HEK293T (cell line): ENCODE measurements at places on chromosomes 5 and 9.
A peak's percentile ranks its signal among the peaks of the same experiment; 100 is the strongest.

DNA sequence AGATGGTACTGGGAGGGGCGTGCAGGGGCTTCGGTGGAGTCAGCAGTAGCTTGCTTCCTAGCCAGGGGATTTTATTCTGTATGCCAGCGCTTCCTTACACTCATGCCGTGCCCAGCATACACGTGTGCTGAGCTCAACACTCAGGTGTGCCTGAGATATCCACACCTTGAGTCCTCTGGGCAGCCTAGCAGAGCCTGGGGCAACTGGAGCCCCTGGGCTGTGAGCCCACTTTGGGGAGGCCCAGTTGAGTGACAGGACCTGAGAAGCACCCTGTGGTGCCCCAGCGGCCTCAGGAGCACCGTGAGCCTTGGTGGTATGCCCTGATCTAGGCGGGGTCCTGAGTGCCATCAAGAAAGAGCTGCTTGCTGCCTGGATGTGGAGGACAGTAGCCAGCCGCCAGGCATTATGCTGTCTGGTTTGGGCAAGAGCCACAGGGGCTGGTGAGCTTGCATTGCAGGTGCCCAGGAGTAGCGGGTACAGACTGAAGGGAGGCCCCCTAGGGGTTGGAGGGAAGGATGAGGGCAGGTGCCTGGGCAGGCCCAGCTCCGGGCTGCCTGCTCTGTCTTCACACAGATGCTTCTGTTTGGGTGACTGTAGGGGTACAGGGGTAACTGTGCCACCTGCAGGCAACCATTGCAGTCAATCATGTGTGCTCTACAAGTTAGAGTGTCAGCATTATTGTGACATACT is 42.9 kb downstream of the BNIP1 start:
- DNase-seq: no peak

- DNase-seq: no peak
Measured at GRCh38 chr5:154138701-154139100, 51.8 kb upstream of the GALNT10 start.

GRCh38 chr5:76816110-76816831 is 2.6 kb upstream of the F2RL1 start:
- no peak for DNase-seq

DNA sequence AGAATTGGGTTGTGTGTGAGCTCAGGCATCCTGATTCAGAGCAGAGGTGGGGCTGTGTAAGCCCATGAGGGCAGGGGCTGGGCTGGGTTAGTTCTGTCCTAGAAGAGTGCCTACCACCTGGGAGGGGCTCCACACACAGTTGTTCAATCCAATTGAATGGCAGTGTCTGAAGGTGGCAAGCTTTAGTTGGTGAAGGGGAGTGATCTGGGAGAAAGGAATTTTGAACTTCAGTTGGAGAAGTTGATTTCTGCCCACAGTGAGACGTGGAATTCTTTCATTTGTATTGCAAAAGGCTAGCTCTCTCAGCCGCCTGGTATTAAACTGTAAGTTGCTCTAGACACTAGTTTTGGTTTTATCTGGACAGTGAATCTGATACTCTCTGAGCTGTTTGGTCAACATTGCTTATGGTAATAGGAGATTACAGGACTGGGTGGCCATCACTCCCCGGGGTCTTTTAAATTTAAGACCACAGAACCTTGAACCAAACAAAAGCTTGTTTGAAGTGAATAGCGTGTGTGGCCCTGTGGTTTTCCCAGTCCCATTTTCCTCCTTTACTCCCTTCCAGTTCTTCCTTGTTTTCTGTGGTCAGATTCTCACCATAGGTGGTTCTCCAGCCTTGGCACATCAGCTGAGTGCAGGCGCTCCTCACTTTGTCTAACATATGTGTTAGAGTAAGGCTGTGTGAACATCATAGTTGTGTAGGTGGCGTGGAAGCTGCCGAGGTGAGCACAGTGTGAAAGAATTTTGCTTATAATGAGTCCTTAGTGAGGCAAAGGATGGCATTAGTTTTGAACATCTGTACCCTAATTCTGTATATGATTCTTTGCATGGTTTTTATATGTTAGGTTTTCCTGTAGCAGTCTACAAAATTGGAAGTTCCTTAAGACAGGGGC is 78.0 kb downstream of the ARHGAP26 start:
- DNase-seq: no peak

GRCh38 chr5:39256477-39257235 is 37.3 kb upstream of the FYB1 start:
- DNase-seq: no peak

- peak; percentile 42 for DNase-seq
Measured at GRCh38 chr5:71778678-71779276, 59.7 kb downstream of the CARTPT start.

- no peak for DNase-seq
Measured at GRCh38 chr5:90274216-90274615, 135.3 kb downstream of the CETN3 start.

- DNase-seq: no peak
Measured at GRCh38 chr9:100730086-100730485, 152.2 kb downstream of the CAVIN4 start.
